ENCODE measurements at places on chromosomes 5 and 9.

DNA sequence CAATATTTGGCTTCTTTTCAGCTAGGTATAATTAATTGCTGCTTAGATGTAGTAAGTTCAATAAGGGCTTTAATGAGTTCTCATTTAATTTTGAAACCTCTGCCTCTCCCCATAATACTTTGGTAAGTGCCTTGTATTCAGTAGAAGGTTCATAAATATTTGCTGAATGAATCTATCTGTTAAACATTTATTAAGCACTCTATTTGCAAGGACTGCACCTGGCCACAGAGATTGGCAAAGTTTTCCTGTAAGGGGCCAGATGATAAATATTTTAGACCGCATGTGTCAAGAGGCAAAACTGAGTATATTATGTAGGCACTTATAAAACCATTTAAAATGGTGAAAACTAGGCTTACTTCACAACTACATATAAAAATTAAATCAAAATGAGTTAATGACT is 19.0 kb upstream of the GNA14 start:
- DNase-seq: no peak

GRCh38 chr9:89764217-89764616 is 159.4 kb downstream of the GADD45G start:
- no peak for DNase-seq

GRCh38 chr9:129023036-129023907 is 4.9 kb downstream of the SH3GLB2 start:
- peak; percentile 50 for DNase-seq

- DNase-seq: no peak
Observed at GRCh38 chr5:167769846-167770413, 521.5 kb upstream of the WWC1 start.

- no peak for DNase-seq
Observed at GRCh38 chr5:171773106-171773505, 12.5 kb upstream of the SMIM23 start.

DNA sequence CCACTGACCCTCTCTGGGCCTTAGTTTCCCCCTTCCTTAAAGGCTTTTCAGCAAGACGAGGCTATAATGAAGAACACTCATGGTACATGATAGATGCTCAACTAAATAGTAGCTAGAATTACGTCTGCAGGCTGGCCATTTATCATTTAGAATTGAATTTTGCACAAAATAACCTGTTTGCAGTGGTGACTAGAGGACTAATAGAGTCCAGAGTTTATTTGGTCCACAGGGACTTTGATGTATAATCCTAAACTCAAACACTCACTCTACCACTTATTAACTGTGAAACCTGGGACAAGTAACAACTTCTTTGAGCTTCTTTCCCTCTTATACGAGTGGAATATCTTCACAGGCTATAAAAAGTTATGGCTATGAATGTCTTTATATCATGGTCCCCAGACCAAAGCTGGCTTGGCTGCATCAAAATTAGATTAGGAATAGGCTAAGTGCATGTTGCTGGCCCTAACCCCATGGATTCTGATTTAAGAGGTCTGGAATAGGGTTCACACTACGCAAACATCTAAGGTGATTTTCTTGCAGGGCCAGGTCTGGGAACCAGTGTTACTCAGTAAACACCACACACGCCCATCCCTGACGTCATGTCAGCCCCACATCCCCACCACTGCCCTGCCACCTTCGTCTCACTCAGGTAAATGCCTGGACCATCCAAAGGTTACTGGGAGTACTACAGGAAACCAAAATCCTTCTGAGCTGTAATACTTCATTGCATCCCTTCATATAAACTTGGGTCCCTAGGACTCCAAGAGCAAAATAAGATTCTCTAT is 150.6 kb downstream of the FRMD3 start:
- no peak for DNase-seq

DNA sequence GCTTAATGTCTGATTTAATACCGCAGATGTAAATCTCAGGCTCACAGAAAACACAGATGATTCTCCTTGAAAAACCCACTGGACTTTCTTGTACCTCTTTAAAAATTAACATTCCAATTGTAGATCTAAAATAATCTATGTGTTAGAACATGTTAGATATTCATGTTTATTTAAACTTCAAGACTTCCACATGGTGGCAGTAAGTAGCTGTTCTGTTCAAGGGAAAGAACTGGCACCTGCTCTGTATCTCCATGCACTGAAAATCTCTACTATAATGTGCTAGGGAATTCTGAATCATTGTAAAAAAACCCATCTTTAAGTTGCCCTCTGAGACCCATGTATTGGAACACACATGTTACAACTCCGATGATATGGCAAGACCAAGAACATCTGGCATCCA is 366.9 kb downstream of the DMRTA1 start:
- peak; percentile 59 for DNase-seq

DNA sequence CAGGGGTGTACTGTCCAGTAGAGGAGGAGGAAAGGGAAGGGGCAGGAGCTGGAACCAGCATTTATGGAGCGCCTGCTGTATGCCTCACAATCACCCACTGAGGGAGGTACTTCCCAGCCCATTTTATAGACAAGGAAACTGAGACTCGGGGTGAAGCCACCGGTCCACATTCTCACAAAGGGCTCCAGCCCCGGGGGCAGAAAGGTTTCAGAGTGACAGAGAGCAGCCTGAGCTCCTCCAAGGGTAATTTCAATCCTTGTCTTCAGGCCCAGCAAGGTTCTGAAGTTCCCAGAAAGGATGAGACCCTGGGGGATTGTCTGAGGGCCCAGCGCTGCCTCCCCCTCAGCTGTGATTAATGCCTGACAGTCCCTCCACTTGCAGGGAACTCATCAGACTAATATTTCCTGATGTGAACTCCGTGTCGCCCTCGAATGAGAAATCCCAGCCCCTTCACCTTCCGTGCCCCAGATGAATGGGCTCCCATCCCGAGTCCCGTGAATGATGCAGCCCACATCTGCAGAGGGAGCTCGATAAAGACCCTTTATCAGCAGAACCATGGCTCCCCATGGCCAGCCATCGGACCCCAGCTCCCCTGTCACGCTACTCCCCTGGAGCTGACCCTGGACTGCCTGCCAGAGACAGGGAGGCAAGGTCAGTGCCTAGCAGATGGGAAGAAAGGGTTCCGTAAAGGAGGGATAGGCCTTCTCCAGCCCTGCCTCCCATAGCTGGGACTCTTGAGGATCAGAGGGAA is 32.1 kb upstream of the MVB12B start:
- no peak for DNase-seq

GRCh38 chr5:42641336-42642005 is 115.1 kb upstream of the CCDC152 start:
- DNase-seq: no peak

- peak; percentile 82 for DNase-seq
Observed at GRCh38 chr5:5492087-5492933, 69.8 kb downstream of the ICE1 start.

DNA sequence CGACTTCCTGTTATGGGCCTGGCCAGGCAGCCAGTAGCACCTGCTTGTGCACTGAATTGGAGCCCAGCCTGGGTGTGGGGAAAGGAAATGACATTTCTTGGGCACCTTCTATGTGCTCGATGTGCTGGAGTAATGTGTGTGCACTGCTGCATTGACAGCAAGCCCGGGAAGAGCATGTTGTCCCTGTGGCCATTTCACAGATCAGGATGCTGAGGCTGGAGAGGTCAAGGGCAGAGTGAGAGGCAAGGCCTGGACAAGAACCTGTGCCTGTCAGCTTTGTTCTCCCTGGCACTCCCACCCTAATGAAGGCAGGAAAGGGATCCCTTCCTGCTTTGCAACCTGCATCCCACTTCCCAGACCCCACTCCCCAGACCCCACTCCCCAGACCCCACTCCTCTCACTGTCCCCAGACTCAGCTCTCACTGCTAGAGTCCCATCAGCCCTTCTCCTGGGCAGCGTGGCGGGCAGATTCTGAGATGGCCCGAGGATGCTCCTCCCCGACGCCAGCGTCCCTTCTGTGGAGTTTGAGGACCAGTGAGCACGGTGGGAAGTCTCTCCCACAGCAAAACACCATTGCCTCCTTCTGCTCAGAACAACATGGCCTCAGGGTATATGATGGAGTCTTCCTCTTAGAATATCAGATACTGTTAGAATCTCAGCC is 49.6 kb downstream of the BARX1 start:
- no peak for DNase-seq

DNA sequence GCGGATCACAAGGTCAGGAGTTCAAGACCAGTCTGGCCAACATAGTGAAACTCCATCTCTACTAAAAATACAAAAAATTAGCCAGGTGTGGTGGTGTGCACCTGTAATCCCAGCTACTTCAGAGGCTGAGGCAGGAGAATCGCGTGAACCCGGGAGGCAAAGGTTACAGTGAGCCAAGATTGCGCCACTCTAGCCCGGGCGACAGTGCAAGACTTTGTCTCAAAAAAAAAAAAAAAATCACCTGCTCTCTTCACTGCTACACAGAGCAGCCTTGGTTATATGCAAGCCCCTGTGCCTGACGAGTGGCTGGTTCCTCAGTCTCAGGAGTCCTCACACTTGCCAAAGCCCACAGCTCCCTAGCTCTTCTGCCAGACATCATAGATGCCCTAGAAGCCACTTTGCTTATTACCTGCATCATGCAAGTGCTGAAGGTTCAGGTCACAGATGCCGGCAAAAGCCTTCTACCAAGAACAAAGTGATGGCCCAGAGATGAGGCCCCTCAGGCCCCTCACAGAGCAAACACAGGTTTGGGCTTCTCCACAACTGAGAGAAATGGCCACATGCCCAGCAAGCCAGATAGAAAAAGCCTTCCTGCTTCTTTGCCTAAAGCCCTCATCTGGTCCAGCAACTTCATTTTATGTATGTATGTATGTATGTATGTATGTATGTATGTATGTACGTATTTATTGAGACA is 176.4 kb downstream of the AUH start:
- no peak for DNase-seq

DNA sequence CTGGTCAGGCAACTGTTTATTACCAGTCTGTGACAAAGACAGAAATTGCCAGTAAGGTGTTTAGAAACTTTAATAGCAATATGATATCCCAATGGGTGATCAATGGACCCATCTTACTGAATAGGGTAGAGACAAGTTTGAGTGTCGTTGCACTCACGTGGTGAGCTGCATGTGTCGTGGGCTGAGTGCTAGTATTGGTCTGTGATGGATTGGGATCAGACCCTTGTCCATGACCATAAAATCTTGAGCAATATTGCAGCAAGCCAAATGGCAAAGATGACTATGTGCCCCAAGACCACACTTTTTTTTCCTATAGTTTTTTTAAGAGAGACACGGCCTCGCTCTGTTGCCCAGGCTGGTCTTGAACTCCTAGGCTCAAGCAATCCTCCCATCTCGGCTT is 114.5 kb downstream of the PALM2AKAP2 start:
- DNase-seq: no peak

DNA sequence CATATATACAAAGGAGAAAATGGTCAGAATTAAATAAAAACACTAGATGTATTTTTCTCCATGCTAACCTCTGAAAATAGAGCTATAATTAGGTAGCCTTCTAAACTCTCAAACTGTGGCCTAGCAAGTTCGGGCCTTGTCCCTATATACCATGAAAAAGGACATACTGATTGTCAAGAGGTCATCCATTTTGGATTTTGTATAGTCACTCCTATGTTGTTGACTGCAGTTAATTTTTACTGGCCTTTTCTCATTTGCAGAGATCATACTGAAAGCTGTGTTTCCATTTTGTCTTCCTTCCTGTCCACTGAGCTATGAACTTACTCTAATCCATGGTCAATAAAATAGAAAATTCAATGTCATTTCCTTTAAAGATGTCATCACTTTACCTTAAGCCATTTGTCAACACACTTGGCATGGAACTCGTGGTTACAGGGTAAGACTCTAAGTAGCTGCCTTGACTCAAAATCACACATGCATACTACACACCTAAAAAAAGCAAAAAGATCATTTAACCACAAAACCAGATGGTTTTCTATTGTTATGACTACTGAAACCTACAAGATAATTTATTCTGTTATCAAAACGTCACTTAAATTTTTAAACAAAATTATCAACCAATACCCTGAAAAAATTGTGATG is 58.0 kb downstream of the RNF38 start:
- no peak for DNase-seq

DNA sequence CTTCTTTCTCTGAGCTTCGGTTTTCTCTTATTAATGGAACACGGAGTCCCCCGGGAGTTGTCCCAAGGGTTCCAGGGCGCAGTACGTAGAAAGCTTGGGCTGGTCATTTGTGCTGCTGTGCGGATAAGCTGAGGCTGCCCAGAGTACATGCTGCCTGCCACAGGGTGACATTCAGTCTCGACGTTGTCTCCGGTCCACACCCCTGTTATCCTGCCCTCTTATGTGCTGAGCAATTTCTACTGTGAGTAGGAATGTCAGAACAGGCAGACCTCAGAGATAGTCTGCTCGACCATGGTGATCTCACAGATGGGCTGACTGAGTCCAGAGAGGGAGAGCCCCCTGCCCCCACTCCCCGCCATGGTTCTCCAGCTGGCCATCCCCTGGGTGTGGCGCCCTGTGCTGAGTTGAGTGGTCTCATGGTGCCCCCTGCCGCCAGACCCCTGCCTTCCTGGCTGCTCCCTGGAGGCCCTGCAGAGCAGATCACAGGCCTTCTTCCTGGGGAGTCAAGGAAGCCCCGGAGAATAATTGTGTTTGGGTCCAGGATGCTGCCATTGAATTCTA is 124.0 kb downstream of the RGS3 start:
- peak; percentile 60 for DNase-seq

GRCh38 chr5:56918054-56918453 is 8.7 kb downstream of the SETD9 start:
- no peak for DNase-seq

GRCh38 chr5:8060953-8061429 is 192.0 kb downstream of the MTRR start:
- DNase-seq: no peak

DNA sequence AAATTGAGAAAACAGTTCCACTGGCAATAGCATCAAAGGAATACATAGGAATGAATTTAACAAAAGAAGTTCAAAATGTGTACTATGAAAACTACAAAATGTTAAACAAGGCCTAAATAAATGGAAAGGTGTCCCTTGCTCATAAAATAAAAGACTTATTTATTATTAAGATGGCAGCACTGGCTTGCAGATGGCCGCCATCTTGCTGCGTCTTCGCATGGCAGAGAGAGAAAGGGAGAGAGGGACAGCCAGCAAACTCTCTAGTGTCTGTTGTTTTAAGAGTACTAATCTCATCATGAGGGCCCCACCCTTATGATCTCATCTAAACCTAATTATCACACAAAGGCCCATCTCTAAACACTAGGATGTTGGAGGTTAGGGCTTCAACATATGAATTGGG is 47.1 kb downstream of the ABLIM3 start:
- DNase-seq: no peak

- DNase-seq: peak; percentile 6
Observed at GRCh38 chr5:31593665-31594064, 45.3 kb upstream of the PDZD2 start.
